Activated CD4-positive, CD25-positive, alpha-beta regulatory T cell treated with anti-CD3 and anti-CD28 coated beads, Interleukin-2, amount 50 U/mL, for 24 hours (primary cell): ENCODE measurements at places on chromosomes 4 and X.

- peak; percentile 9 for ATAC-seq
Observed at GRCh38 chrX:1534301-1535168, 2.5 kb downstream of the P2RY8 start.

DNA sequence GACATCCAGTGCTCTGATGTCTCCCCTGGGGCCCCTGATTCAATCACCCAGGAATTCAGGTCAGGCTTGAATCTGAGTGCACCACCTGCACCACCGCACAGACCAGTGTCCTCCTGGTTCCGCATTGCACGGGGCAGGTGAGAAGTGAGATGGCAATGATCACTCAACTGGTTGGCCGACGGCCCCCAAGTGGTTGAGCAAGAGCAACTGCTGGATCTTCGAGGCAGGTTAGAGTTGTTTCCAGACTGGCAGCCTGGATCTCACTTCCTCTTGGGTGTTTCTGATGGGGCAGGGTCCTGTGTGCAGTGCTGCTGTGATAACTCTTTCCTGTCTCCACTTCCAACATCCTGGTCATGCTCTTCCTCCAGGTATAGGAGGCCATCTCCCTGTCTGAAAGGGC, 50.4 kb downstream of the C4orf50 start:
- ATAC-seq: no peak

- ATAC-seq: no peak
Observed at GRCh38 chrX:13009273-13009672, 34.4 kb downstream of the TMSB4X start.

GRCh38 chr4:46878641-46879040, 30.4 kb downstream of the COX7B2 start:
- ATAC-seq: no peak

DNA sequence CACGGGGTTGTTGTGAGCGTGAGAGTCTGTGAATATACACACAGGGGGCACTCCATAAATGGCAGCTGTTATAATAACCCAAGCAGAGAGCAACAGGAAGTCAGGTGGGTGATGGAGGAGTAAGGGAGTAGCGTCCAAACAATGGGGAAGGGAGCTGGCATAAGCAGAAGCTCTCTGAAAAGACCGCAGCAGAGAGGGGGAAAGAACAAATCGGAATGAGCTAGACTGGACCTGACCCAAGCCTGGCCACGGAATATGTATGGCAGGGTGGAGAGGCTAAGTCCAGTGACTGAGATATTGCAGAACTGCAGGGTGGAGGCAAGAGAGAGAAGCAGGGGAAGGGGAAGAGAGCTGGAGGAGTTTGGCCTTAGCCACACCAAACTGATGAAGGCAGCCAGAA, 6.5 kb upstream of the GJB1 start:
- no peak for ATAC-seq

DNA sequence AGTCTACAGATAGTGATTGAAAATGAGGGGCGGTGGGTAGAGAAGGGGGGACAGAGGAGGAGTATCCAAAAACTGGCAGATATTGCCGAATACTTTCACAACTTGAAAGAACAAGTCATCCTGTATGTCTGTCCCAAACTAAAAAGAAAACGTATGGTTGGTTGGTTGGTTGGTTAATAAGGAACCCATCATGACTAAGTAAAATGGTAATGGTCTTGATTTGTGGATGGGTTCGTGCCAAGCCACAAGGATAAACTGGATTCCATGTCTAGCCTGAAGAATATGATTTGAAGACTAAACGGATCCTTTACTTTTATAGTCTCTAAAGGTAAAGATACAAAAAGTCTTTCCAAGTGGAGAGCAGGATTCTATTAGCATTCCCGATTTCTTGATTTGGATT, 208.4 kb downstream of the DCLK2 start:
- no peak for ATAC-seq

DNA sequence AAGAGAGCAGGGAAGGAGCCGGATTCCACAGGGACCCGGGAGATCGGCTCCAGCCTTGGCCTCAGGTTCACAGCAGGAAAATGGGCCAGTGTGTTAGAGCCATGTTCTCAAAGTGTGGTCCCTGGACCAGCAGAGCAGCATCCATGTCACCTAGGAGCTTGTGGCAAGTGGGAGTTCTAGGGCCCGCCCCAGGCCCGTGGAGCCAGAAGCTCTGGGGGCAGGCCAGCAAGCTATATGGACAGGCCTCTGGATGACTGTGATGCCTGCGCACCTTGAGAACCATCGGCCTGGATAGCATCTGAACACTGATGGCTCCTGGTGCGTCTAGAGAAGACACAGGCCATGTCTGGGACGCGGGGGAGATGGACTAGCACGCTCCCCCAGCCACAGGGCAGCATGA, 33.7 kb downstream of the SH3TC1 start:
- ATAC-seq: no peak

- no peak for ATAC-seq
Observed at GRCh38 chr4:141132072-141132708, 1.1 kb downstream of the RNF150 start.

- no peak for ATAC-seq
Observed at GRCh38 chrX:18877469-18877868, 106.4 kb downstream of the PHKA2 start.

GRCh38 chrX:47218280-47218919, at the start of gene CDK16:
CDK16 (plus strand) TSS chrX:47218681; CDS start chrX:47223558, 4,877 bp downstream.
- peak; percentile 44 for ATAC-seq

DNA sequence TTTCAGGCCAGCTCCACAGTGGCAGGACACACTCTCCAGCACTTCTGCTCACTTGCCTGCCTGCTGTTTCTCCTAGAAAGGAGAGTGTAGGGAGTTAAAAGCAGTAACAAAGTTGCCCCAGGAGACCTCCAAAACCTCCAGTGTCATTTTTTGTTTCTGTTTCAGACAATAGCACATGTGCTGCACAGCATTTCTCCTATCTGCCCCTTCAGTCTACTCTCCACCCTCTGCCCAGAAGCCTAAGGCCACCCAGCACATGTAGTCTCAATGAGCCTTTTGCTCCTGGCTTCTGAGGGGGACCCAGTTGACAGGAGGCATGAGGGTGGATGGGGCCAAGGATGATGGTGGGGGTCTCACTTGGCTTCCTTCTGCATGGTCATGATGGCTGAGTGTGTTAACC, 329.6 kb upstream of the CLNK start:
- ATAC-seq: no peak

DNA sequence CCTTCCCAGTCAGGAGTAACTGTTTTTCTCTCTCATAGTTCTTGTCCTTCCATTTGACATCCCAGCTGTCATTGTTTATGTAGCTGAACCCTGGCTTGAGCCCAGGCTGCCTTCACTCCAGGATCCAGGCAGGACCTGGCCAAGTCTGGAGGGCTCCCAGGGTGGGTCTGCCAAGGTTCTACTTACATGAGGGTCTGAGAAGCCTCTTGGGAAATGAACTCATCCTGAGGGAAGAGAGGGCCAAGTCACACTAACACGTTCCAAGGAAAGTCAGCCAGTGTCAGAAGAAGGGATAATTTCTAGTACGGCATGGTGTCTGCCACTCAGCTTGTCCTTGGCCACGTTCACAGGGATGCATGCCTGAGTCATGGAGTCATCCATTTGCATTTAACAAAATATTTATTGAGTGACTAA, 54.8 kb upstream of the SRD5A3 start:
- no peak for ATAC-seq

DNA sequence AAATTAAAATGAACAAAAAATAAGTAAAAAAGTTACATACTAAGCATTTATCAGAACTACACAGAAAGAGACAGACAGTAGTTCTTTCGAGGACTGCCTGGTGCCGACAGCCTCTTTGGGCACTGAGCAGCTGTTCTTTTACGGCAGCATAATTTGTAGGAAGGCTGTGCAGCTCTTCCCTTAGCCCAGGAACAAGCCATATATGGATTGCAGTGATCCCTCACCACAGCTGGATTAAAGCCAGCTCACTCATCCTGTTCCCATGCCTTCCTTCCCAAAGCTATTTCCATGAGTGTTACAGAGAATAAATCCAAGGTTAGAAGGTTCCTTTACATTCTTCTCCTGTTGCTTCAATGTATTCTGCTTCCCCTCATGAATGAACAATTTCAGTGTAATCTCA, 71.7 kb downstream of the DDX60L start:
- ATAC-seq: no peak
